Fibroblast of gingiva (primary cell): ENCODE measurements at places on chromosomes 6 and 20.
A peak's percentile ranks its signal among the peaks of the same experiment; 100 is the strongest.

- no peak for DNase-seq
Measured at GRCh38 chr6:165497472-165497871, 165.6 kb downstream of the PDE10A start.

- DNase-seq = peak; percentile 30
Measured at GRCh38 chr6:108755257-108756240, 92.7 kb upstream of the ARMC2 start.

- no peak for DNase-seq
Measured at GRCh38 chr20:59559863-59560262, 44.5 kb upstream of the PHACTR3 start.

GRCh38 chr6:80277501-80277900 lies 171.0 kb downstream of the BCKDHB start:
- DNase-seq = no peak

GRCh38 chr20:10676518-10676917 lies 2.7 kb upstream of the JAG1 start:
- DNase-seq = no peak

GRCh38 chr6:158441716-158442215 lies 118.1 kb upstream of the TMEM181 start:
- DNase-seq = no peak

DNA sequence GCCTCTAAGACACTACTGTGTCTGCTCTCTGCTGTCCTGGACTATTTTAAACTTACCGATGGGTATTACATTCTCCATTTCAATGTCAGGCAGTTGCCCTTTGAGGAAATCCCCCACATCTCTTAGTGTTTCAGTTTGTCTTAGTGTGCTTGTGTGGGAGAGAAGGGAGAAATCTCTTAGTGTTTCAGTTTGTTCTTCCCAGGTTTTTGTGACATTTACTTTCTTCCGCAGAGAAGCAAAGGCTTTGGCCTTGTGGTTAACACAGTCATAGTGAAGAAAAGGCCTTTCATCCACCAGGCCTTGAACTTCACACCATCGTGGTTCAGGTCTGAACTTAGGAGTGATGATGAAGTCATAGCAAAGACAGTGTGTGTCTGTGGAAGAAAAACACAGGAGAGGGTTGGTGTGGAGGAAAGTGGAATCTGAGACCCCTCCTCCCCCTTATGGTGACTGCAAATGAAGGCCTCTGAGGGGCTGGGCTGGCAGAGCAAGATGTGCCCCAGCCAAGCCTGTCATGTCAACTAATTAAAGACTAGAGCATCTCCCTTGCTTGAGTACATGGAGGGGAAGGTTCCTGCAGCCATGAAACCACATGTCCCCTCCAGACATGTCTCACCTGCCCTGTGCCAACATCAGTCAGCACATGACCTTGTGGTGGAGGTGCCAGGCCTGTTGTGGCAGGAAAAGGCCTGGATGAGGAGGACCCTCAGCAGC lies 23.9 kb downstream of the RAET1L start:
- no peak for DNase-seq

GRCh38 chr6:7692453-7692784 lies 33.5 kb upstream of the BMP6 start:
- no peak for DNase-seq

- peak; percentile 75 for DNase-seq
Measured at GRCh38 chr20:21179757-21180156, 53.9 kb downstream of the KIZ start.

- no peak for DNase-seq
Measured at GRCh38 chr6:137896647-137897046, 29.6 kb downstream of the TNFAIP3 start.

- no peak for DNase-seq
Measured at GRCh38 chr6:154359679-154360078, 3.1 kb upstream of the IPCEF1 start.

DNA sequence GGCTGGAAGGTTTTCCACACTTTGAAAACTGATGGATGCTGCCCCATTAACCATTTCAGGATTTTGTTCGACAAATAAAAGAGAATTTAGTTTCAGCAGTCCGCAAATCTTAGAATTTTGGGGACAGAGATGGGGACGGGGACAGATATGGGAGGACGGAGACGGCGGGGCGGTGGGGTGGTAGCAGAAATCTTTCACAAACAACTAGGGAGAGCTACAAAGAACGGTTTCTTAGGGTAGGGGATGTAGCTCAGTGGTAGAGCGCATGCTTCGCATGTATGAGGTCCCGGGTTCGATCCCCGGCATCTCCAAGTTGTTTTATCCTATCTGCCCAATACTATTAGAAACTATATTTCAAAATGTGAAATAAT lies 15.1 kb downstream of the HMGN4 start:
- peak; percentile 70 for DNase-seq

DNA sequence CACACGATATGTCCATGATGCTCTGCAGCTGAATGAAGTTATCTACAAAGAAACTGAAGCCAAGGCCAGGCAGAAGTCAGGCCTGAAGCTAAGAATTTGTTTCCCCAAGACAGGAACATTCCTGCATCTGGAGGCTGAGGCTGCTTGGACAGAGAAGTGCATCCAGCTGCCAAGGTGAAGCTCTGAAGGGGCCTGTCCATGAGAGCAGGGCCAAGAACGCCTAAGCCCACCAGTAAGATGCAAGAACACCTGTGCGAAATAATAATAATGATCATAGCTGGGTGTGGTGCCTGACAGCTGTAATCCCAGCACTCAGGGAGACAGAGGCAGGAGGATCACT lies 37.7 kb upstream of the B4GALT5 start:
- DNase-seq = no peak

DNA sequence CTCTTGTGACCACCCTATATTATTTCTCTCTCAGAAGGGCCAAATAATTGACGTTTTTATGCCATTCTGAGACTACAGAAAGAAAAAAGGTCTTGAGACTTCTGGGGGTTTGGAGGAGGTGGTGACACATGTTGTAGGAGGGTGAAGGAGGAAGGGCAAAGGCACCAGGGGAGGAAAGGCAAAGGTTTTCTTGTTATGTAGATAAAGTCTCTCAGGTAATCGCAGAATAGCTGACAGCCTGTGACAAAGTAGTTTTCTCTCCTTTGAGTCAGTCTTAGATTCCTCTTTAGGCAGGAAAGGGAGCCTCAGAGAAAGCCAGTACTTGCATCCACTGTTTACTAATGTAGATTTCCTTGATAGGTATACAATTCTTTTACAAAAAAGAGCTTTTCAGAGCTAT lies 23.6 kb downstream of the OR2B2 start:
- DNase-seq = no peak

DNA sequence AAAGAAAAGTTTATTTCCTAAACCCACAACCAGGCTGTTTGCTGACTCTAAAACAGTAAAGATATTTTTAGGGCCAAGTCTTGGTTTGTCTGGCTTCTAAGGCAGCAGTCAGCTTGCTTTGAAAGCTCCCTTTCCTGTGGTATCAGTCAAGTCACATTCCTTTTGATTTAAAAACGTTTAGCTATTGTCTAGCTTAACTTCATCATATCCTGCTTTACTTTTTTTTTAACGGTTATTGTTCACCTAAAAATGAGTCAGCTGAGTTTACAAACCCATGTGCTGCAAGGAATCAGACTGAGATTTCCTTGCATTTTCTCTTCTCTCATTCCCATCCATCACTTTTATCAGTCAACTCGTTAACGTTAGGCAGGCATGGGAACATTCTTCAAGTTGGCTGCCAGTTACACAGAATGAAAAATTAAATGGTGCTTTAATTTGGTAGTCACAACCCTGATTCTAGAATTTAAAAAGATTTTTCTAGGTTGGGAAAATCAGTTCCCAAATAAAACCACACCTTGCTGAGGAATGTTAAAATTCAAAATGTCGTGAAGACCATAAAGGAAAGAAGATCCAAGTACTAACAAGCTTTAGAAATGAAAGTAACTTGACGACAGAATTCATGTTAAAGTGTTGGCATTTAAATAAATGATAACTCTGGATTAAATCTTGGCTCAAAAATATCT lies 45.9 kb downstream of the ELOVL5 start:
- peak; percentile 31 for DNase-seq

DNA sequence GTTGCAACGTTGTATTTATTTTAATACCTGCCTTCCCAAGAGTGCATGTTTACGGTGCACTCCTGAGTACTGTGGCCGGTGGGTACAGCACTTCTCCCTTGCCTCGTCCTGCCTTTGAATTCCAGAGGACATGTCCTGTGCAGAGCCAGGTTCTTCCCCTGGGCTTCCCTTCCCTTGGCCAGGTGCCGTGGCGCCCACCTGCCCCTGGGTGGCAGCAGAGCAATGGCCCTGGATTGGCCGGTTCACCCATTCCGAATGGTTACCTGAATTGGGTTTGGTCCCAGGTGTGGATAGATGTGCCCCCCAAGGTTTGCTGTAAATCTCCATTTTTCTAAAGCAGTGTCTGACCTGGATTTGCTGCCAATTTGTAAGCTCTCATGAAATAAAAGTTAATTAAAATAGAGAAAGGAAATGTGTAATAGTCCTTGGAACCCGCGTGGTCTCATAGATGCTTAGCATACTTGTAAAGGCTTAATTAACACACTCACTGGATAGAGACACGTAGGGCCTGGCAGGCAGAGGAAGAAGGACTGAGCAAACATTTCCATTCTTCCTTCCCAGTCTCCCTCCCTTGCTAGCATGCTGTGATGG lies 40.6 kb downstream of the DTD1 start:
- DNase-seq = no peak

DNA sequence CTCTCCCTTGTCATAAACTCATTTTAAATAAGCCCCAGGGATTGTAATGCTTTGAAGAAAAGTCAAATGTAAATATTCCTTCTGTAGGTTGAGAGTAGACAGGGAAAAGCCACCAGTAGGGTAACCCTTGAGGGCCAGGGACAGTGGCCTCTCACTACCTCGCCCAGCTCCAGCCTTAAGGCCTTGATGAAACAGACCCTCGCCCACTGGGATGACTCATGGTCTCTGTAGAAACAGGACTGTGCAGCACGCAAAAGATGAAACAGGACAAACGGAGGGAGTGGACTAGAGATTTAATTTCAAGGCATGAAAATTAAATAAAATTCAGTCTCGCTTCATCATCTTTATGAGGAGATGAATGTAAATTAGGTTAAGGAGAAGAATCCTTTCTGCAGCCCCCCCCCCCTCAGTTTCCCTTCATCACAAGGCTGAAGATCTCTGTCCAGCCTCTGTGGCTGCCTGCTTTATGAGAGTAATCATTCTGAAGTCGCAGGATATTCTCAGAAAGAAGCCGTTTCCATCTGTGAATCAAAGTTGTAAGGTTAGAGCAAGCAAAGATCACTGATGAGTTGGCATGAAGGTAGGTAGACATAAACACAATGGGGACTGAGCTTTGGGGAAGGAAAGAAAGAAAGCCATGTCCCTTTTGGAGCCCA lies 60.4 kb downstream of the TMEM200A start:
- no peak for DNase-seq

DNA sequence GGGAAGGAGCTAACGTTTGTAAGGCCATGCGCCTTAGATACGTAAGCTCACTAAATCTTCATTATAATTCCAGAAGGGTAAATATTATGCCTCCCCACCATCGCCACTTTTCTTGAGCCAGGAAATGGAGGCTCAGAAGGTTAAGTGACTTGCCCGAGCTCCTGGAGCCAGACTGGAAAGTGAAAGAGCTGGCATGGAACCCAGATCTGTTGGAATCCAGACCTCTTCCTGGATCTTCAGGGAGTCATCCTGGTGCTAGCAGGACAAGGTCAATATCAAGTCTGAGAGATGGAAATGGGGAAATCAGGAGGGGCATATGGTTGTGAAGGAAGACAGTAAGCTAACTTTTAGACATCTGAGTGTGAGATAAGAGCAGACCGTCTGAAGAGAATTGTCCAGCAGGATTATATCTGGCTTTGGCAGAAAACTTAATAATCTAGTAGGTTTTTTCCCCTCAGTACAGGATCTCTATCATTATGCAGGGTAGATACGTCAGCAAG lies 6.2 kb downstream of the TMEM200A start:
- no peak for DNase-seq

- peak; percentile 70 for DNase-seq
Measured at GRCh38 chr6:11251553-11252360, 19.3 kb upstream of the NEDD9 start.

DNA sequence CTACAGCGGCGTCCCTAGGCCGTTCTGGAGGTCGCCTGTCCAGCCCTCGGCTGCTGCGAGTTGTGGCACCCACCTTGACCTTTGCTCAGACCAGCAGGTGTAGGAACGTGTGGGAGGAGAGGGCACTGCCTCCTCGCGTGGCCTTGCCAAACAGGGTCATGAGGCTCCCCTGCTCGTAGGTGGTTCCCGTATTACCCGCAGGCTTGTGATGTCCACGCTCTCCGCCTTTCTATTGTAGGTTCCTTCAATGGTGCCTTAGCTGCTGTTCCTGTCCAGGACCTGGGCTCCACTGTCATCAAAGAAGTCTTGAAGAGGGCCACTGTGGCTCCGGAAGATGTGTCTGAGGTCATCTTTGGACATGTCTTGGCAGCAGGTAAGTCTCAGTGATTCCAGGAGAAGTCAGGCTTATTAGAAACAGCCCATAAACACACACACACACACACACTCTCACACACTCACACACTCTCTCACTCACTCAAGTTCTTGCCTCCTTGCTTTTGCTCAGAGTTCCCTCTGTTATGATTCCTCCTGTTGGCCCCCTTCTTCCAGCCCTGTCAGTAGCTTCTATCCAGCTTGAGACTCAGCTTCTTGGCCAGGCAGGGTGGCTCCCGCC lies 942 bp downstream of the ACAT2 start:
- no peak for DNase-seq

GRCh38 chr6:156193381-156193780 lies 583.8 kb upstream of the ARID1B start:
- DNase-seq = no peak

DNA sequence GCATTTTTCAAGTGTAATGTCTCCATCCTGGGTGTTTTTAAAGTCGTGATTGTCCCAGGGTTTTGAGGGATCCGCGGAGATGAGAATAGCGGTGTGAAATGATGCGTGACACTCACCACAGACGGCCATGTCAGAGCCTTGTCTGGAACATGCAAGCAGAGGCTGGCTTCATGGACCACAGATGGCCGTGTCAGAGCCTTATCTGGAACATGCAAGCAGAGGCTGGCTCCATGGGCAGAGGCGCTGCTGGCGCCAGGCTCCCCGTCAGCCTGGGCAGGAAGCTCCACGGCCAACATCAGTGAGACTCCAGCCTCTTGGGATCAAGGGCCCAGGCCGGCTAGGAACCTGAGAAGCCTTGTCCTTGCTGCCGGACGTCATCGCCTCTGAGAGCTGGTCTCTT lies 7.7 kb upstream of the MRGBP start:
- no peak for DNase-seq

DNA sequence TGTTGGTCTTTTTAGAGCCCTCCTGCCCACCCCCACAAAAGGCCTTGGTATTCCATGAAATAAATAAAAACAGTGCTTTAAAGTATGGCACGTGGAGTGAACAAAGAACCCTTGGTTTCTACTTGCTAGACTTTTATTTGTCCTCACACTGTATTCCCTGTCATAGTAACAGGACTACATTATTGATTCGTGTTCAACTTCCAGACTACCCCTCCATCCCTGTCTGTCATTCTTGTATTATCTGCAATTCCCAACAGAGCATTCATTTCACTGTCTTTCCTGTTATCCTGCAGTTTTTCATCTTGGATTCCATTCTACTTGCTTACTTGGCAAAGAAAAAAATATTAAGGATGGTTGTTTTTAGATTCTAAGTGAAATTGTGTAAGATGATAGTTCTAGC lies 307.4 kb upstream of the CNR1 start:
- DNase-seq = no peak
